ENCODE measurements at places on chromosomes 11 and 22. TPM values are rescaled to one million over a fixed set of nuclear protein-coding genes. Genes with fewer than 3 reads are reported as not detected.

DNA sequence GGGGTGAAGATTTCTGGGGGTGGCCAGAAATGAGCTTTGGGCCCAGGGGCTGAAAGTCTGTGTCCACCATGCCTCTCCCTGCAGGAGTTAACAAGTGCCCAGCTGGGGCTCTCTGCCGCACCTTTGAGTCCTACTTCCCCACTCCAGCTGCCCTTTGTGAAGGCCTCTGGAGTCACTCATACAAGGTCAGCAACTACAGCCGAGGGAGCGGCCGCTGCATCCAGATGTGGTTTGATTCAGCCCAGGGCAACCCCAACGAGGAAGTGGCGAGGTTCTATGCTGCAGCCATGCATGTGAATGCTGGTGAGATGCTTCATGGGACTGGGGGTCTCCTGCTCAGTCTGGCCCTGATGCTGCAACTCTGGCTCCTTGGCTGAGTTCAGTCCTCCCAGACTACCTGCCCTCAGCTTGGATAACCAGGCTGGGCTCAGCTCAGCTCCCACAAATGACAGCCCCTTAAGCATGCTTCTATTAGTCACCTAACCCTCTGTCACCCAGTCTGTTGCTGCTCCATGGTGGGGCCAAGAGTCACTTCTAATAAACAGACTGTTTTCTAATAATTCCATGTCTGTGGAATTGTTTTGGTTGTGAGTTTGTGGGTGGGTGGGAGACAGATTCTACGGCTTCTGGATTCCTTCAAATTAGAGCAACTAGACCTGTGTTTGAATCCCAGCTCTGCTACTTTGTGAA is 3.0 kb upstream of the INPPL1 start:
- DNase-seq, result no peak

DNA sequence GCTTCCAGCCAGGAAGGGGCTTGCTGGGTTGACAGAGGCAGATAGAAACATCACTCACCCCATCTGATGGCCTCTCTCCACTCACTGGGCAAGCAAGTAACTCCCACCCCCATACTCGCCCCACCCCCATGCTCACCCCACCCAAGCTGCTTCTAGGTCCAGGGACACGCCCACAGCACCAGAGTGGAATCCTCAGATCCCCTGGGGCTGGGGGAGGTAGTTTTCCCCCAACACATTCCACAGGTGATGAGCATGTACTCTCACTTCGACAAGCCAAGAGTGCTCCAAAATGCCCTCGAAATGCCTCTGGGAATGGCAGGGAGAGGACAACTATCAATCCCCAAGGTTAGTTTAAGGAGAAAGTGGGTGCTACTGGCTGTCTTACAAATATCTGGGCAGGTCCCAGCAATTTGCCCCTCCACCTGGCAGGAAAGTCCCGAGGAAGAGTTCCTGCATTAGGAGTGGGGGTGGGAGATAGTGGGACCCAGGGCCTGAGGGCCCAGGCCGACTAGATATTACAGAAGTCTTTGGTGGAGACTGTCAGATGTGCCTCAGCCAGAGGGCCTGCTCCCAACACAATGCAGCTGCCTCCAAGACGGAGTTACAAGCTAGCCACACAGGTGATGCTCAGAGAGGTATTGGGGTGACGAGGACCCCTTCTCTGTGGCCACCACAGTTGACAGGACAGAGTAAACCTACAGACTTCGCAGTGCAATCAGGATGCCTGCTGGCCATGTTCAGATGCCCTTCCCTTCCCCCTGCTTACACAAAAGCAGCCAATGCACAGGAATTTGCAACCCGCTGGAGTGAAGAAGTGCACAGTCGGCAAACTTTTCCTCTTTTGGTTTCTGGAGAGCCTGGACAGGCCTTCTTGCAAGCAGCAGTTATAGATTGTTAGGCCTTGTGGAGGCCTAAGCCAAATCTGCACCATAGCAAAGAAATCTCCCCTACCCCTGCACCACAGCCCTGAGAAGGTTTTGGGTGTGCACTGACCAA is 2.9 kb upstream of the LMO1 start:
- no peak for DNase-seq

DNA sequence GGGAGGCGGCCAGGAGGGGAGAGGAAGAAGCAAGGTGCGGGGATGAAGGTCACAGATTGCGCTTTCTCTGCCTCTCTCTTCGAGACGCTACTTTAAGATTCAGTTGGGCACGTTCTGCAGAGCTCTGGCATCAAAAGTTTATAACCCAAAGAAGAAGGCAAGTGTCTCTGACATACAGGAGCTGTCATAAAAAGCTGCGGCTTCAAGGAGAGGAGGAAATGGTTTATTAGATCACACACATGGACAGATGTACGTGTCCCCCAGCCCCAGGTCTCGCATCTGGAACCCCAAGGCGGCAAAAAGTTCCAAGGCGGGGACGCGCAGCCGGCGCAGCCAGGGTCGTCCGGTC is 589.0 kb downstream of the OPCML start:
- no peak for DNase-seq

DNA sequence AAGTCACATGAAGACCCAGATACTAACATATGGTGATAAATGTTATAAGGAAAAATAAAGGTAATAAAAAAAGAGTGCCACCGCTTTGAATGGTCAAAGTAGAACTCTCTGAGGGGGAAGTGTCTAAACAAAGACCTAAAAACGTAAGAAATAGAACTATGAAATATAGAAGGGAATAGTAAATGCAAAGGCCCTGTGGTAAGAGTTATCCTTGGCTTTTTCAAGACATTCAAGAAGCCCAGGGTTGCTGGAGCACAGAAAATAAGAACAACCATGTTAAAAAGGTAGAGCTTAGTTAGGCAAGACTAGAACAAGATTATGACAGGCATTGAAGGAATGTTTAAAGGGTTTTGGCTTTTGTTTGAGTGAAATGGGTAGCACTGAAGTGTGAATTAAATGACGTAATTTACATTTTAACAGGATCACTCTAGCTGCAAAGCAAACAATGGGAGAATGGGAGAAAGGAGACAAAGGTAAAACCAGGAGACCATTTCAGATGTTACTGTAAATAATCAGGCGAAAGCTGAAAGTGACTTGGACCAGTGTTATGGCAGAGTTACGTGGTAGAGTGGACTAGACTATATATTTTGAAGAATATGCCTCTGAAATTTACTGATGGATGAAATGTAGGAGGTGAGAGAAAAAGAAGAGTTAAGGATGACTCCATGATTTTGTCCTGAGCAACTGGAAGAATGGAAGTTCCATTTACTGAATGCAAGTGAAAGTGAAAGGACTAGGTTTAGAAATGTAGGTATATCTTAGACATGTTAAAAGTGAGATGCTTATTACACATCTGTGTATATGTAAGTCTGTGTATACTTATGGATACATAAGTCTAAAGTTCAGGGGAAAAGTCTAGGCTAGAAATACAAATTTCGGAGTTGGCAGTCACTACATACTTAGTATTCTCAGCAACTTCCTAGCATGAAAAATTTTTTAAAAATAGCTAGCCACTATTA is 28.5 kb downstream of the BTBD10 start:
- DNase-seq, result no peak

GRCh38 chr11:98895936-98896335 is 124.8 kb upstream of the CNTN5 start:
- DNase-seq, result no peak

- no peak for DNase-seq
These were observed 388.3 kb downstream of the BRD1 start for GRCh38 chr22:49439373-49439772.

- no peak for DNase-seq
These were observed 34.0 kb upstream of the MMP13 start for GRCh38 chr11:102989379-102990047.

GRCh38 chr11:70606951-70607330 is 208.6 kb downstream of the CTTN start:
- DNase-seq, result no peak

GRCh38 chr11:66532784-66533183 is 13.1 kb downstream of the ZDHHC24 start:
- DNase-seq, result no peak

DNA sequence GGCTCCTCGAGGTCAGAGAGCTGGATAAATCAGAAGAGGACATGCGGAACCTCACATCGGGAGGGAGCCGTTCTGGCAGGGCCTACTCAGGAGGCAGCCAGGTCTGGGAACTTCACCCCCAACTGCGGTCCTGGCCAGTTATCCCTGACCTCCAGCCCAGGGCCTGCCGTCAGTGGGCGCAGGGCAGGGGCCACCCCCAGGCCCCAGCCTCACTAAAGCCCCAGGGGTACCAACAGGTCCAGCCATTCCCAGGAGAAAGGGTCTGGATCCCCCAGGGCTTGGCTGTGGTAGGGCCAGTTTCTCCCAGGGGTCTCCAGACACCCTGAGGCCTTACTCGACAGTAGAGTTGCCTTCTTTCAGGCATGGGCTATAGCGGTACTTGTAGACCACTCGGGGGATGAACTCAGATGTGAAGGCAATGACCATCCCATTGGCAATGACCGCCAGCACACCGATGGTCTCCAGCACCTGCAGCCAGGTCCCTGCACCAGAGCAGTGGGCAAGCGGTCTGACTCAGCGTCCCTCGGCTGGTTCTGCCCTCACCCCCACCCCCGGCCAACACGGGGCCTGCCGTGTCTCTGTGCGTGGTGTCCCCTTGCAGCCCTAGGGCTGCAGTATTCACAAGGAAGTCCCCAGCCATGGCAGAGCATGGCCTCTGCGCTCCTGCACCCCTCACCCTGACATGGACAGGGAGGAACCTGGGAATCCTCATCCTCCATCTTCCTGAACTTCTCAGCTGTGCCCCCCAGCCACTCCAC is 4.6 kb upstream of the SIGIRR start:
- no peak for DNase-seq

DNA sequence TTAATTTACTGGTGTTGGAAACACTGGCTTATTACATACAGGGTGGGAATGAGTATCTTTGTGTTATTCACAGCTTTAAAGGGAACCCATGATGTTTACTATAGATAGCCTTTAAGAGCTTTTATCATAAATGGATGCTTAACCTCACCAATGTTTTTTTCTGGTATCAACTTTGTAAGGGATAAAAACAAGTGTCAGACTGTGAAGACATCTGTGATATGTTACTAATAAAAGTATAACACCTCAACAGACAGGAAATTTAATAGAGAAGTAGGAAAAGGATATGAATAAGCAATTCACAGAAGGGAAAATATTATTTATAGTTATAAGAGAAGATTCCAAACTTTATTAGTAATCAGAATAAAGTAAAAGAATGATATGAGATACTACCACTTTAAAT is 46.3 kb downstream of the ACAT1 start:
- no peak for DNase-seq

GRCh38 chr22:38788021-38788816 is 5.7 kb downstream of the DNAL4 start:
- peak; percentile 89 for DNase-seq

GRCh38 chr22:23283591-23284503 is 103.5 kb downstream of the BCR start:
- DNase-seq, result no peak

DNA sequence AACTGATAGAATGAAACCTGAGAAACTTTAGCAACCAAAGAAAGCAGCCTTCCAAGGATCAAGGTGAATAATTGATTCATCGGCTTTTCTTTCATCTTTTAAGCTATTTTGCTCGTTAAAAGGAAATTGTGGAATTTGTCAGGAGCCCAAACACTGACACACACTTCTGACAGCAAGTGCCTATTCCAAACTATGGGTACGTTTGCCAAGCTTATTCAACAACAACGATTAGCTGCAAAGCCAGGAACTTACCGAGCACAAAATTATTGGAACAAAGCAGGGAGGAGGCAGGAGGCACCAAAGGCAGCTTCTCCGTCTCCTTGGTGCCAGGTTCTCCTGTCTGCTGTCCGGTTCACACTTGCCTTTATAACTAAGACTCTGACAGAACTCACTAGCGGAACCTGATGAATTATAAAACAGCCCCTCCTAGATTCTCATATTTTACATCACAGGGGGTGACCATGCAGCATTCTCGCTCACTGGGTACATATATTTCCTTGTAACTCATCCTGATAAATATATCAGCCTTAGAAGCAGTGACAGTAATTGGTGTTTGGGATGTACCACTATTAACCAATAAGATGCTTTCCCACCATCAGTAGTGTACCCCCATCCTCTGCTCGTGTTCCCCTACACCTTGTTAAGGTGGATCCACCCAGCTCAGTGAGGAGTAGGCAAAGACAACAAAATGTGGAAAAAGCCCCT is 395.9 kb upstream of the CCDC90B start:
- no peak for DNase-seq

DNA sequence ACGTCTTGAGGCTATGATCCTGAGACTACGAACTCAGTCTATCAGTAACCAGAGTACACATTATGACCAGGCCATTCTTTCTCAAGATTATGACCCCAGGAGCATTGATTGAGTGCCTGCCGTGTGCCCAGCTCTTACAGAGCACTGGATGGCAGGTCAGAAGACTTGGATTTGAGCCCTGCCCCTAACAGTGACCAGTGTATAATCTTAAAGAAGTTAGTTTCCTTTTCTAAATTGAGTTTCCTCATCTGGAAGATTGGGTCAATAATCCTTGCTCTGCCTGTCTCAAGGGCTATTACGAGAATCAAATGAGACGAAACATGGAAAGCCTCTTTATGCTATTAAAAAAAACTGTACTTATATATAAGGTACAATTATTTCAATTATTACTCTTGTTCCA is 38.2 kb downstream of the SLCO2B1 start:
- no peak for DNase-seq

GRCh38 chr22:50317674-50318073 is 9.1 kb downstream of the DENND6B start:
- DNase-seq, result no peak

GRCh38 chr11:66418986-66419308 is 1.9 kb upstream of the NPAS4 start:
- no peak for DNase-seq

DNA sequence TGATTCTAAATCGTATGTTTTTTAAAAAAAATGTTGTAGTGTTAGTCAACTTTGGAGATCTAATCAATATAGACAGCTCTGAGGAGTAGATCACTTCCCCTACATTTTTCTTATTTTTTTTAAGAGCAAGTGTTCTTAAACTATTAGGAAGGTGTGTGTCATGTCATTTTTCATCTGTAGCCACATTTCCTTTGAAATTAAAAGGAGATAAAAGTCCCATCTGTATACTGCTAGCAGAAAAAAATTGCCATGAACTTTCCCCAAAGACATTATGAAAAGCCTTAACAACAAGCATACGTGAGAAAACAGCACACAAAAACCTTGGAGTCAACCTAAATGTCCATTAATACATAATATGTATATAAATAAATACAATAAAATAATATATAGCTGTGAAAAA is 286.6 kb downstream of the ETS1 start:
- no peak for DNase-seq

The LGALS12 gene
- 0.32 TPM for polyA plus RNA-seq

The CREBZF gene
- 122 TPM for polyA plus RNA-seq

The CST6 gene
- not detected for polyA plus RNA-seq

The TRIM49D2 gene
- polyA plus RNA-seq, result not detected

The SELENOH gene
- 109 TPM for polyA plus RNA-seq

The TRPC6 gene
- polyA plus RNA-seq, result 50.6 TPM

The DNAJB7 gene
- 1.0 TPM for polyA plus RNA-seq

The CEP164 gene
- 37.3 TPM for polyA plus RNA-seq
